ENCODE measurements at places on chromosomes 4 and X.

GRCh38 chrX:143472347-143472938 is 44.8 kb downstream of the SPANXN3 start:
- DNase-seq, result no peak

GRCh38 chr4:38990241-38990640 is 42.0 kb downstream of the TMEM156 start:
- no peak for DNase-seq

DNA sequence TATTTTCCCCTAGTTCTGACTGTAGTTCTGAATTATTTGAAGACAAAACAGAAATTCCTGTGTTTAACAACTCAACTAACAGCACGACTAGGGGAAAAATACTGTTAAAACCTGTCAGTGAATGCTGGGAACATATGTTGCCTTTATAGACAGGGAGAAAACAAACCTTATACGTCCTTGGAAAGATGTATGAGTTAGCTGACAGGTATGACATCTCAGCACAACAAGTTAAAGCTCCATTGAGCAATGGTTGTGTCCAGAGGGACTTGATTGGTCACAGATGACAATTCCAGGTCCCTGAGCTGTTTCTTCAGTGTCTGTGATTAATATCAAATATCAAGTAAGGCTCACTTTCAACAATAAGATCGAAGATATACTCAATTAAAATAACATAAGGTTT is 58.2 kb upstream of the DDIT4L start:
- no peak for DNase-seq

- no peak for DNase-seq
These were observed 224.2 kb downstream of the AFAP1 start for GRCh38 chr4:7715271-7716009.

DNA sequence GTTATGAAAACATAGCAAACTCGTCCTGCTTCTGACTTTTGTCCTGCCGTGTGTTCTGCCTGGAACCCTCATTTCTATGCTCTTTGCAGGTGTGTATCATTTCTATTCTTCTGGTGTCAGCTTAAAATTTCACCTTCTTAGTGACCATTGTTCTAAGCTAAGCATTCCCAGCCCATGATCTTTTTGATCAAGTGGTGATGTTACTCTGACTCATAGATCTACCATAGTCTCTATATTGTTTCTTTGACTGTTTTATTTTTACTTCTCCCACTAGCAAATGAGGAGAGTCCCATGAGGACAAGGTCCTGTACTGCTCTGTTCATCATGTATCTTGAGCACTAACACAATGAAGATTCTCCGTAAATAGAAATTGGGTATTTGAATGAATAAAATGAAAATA is 14.1 kb upstream of the CXCL6 start:
- DNase-seq, result no peak

DNA sequence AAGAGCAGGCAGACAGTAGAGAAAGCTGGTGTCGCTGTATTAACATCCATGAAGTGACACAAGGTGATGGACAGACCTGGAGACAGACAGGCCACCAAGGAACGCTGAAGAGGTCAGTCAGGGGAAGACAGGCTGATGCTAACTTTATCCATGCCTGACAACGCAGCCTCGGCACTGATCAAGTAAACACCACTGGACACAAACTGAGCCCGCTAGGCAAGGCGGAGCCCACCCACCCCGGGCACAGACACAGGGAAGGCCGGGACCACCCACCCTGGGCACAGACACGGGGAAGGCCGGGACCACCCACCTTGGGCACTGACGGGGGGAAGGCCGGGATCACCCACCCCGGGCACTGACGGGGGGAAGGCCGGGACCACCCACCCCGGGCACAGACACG is 18.8 kb downstream of the PPP2R3B start:
- DNase-seq, result no peak

DNA sequence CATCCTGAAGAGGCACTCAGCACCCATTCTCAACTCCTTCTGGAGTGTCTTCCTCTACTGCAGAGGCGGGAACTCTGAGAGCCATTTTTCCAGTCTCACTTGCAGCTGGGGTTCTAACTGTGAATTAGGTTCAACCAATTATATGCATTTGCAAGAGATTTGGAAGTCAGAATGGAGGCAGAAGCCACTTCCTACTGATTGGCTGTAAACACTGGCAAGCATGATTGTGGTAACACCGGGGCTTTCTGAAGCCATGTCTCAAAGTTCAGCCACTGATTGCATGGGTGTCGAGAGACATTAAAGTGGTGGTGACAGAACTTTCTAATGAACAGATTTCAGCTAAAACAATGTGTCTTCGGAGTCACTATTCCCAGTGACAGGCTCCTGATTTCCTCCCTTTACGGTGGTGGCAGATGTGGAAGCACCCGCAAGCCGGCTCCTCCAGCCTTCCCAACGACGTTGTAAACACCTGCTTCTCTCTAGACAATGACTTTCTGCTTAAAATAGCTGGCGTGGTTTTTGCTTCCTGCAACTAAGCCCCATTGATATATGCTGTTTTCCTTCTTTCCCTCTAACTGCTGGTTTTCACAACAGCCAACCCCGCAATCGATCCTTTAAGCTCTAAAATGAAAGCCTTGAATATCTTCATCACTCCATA is 92.0 kb downstream of the IRF2 start:
- DNase-seq, result no peak
